ENCODE measurements at places on chromosomes 2 and 18.

- no peak for DNase-seq
These were observed at the start of gene CIDEA for GRCh38 chr18:12254136-12254819. Gene CIDEA (plus strand): TSS chr18:12254361. CDS start chr18:12254384, 23 bp downstream.

GRCh38 chr18:74512321-74513053 lies 16.3 kb downstream of the CNDP2 start:
- DNase-seq: peak; percentile 42

DNA sequence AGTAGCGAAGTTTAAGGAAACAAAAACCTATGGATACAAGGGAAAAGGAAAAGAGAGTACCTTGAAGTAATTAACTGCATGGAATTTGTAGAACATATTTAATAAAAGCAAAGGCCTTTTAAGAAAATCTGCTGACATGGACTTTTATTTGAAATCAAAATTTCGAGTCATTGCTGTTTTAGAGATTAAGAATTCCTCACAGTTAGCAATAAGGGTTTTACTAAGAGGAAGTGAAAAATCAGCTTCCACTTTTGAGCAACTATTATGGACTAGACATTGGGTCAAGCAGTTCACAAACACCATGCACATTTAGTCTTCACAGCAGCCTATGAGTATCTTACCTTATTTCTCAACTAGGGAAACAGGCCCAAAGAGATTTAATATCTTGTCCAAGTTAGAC lies 876.3 kb downstream of the BCL11A start:
- no peak for DNase-seq

DNA sequence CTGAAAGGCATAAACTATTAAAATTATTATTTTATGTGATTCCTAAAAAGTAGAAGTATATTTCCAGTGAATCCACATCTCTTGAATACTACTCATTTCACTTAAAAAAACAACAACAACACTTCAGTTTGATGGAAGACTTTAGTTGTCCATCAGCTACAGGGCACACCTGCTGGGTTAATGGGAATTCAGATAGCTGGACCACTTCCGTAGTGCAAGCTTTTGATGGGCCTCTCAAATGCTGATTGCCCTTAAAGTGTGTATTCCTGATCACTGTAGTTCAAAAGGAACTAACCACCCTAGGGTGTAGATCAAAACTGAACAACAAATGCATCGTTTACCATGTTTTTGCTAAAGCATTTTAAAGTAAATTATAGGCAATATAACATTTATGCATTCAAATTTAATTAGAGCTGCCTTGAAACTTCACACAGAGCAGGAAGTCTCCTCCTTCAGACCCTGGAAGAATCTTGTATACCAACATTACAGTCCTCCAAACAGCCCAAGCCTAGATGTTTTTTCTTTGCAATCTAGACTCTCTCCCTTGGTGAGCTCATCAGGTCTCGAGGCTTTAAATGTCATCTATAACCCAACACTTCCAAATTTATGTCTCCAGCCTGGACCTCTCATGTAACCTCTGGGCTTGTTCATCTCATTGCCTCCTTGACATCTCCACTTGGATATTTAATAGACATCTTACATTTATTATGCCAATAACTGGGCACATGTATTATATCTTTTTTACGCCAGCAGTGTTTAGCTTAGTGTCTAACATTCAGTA lies 510.1 kb upstream of the SLC39A10 start:
- DNase-seq: no peak

- DNase-seq: no peak
These were observed 59.2 kb upstream of the PPP1CB start for GRCh38 chr2:28692411-28692810.

DNA sequence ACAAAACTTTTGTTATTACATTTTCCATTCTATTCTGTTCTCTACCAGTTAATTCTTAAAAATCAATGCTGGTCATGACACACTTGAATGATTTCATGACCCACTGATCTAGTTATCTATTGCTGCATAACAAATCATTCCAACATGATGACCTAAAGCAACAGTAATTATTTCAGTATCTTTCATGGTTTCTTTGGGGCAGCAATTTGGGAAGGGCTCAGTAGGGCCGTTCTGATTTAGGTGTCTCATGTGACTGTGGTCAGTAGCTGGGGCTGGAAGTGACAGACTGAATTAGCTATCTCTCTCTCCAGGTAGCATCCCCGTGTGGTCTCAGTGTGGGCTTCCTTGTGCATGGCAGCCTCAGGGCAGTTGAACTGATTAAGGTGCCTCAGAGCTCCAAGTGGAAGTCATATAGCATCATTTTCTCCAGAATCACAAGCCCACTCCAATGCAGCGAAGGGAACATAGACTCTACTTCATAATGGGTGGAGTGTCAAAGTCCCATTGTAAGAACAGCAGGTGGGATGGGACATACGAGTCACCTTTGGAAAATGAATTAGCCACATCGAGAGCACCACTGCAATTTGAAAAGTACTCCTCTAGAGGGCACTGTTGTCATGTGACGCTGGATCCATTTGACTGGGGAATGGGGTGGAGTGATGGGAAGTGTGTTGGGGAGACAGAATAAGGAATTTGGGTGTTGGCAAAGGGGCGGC lies 39.1 kb upstream of the FAM136A start:
- DNase-seq: no peak

DNA sequence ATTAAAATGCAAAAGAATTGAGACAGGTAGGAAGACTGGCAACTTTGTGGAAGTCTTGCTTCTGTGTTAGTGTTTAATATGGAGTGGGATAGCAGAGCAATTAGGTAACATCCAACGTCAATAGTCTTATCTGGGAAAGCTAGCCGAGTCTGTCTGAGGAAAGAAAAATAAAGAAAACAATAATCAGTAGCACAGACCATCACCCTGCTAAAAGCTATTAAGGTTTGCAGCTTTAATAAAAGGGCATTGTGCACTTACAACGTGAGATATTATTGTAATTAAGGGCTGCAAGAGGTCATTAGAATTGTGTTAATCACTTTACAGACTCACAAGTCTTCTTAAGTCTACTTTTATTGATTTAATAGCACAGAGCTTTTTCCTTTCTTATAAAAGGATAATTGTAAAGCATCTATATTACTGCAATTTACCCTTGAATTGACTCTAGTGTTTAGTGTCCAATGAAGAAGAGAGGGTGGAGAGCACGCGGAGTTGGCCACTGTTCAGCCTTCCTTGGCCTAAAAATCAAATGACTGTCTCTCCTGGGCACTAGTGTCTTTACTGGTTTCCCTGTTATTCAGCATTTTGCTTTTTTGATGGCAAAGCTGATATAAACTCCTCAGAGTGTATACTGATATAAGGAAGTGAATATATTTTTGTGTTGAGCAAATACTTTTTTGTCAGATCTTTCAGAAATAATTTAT lies 2.0 kb downstream of the CDH7 start:
- DNase-seq: no peak

GRCh38 chr2:230205721-230206120 lies 14.1 kb downstream of the SP110 start:
- DNase-seq: no peak

GRCh38 chr18:79260510-79260909 lies 135.2 kb upstream of the NFATC1 start:
- no peak for DNase-seq

- DNase-seq: no peak
These were observed 194.9 kb downstream of the SS18 start for GRCh38 chr18:25895518-25895917.

Measured in anterior cingulate cortex (tissue), 58 donors.